ENCODE measurements at places on chromosomes 7 and 10. TPM values are rescaled to one million over a fixed set of nuclear protein-coding genes. Genes with fewer than 3 reads are reported as not detected.

Gene ACTA2
- 119 TPM for total RNA-seq

Gene TSPAN33
- 5.6 TPM for total RNA-seq

Gene CALCR
- total RNA-seq, result 0.64 TPM

Gene RBM20
- total RNA-seq, result 18.4 TPM

Gene FAM25G
- total RNA-seq, result not detected

Gene PIP
- total RNA-seq, result not detected

Gene MYPN
- total RNA-seq, result 342 TPM

Gene ENO4
- total RNA-seq, result not detected

Gene PCLO
- 0.29 TPM for total RNA-seq

Gene OGA
- 25.8 TPM for total RNA-seq

Gene AKR1C2
- 380 TPM for total RNA-seq

Gene MYOF
- total RNA-seq, result 10.3 TPM

Gene STARD3NL
- total RNA-seq, result 22.0 TPM

Gene CAV2
- total RNA-seq, result 12.7 TPM

Gene ANKRD1
- total RNA-seq, result 168 TPM

Gene DHX32
- 31.0 TPM for total RNA-seq

Gene NAT16
- not detected for total RNA-seq

Gene AGMO
- total RNA-seq, result not detected

Gene TES
- total RNA-seq, result 5.7 TPM

Gene OGDH
- 462 TPM for total RNA-seq

Gene ENTPD1
- 1.7 TPM for total RNA-seq

Gene ADCYAP1R1
- 0.11 TPM for total RNA-seq

Gene SLC18A3
- total RNA-seq, result not detected

Gene ATOH7
- total RNA-seq, result not detected

Gene LRIT1
- total RNA-seq, result not detected

Gene ASIC3
- total RNA-seq, result 2.9 TPM

Gene ASAH2
- 1.4 TPM for total RNA-seq

Gene SORCS3
- not detected for total RNA-seq

Gene HSPA12A
- 4.9 TPM for total RNA-seq

Gene OR13A1
- not detected for total RNA-seq

Gene VGF
- total RNA-seq, result not detected

Gene CACNA2D1
- 83.9 TPM for total RNA-seq

Gene WIPF3
- 9.9 TPM for total RNA-seq

Gene TMEM213
- not detected for total RNA-seq

Gene CPA5
- total RNA-seq, result not detected

Gene ACTL6B
- total RNA-seq, result not detected

Gene SLC39A12
- not detected for total RNA-seq

Gene TAC1
- not detected for total RNA-seq

Data from gastrocnemius medialis (tissue), 4 donors.